ENCODE measurements at places on chromosomes 7 and 10. TPM values are rescaled to one million over a fixed set of nuclear protein-coding genes. Genes with fewer than 3 reads are reported as not detected.

DNA sequence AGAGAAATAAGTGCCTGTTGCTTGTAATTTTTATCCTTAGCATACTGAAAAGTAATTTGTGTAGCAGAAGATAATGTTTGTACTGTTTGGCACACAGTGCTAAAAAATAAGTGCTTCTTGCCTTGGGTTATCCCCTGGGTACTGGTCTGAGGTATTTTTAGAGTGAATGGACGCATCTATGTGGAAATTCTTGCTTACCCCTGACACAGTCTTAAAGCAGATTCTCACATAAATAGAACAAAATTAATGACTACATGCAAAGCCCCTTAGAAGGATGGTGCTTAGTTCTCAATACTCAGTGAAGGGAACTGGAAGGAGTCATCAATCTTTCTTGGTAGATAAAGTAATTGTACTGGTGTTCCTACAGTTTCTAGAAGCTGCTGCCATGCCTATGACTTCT lies 548.6 kb downstream of the ARL4A start:
- H3K36me3 ChIP-seq: no peaks in the 10 kb centered on the region
- H3K27ac ChIP-seq: no peak overlapping the region
- no peaks in the 10 kb centered on the region for H3K27me3 ChIP-seq
- H3K4me3 ChIP-seq: no peak overlapping the region

- H3K4me1 ChIP-seq: no peaks in the 10 kb centered on the region
- peaks cover 8% of the 10 kb centered on the region for H3K27me3 ChIP-seq
- DNase-seq: no peak
- H3K36me3 ChIP-seq: no peaks in the 10 kb centered on the region
- no peak overlapping the region for H3K27ac ChIP-seq
Measured at GRCh38 chr10:122558452-122558851, 2.1 kb upstream of the DMBT1 start.

GRCh38 chr7:3835109-3835508 lies 534.1 kb downstream of the SDK1 start:
- no peaks in the 10 kb centered on the region for H3K36me3 ChIP-seq
- H3K27ac ChIP-seq: no peak overlapping the region
- H3K4me1 ChIP-seq: no peaks in the 10 kb centered on the region
- no peak for DNase-seq

- no peaks in the 10 kb centered on the region for H3K36me3 ChIP-seq
- no peaks in the 10 kb centered on the region for H3K4me1 ChIP-seq
- no peak overlapping the region for H3K27ac ChIP-seq
- DNase-seq: no peak
Measured at GRCh38 chr10:126465771-126466170, 77.5 kb upstream of the ADAM12 start.

GARIN1A gene
- 0.95 TPM for total RNA-seq
